H4 (cell line): ENCODE measurements at places on chromosomes 1 and 21. TPM values are rescaled to one million over a fixed set of nuclear protein-coding genes. Genes with fewer than 3 reads are reported as not detected.

- peak; percentile 73 for DNase-seq
Measured at GRCh38 chr1:117655220-117655577, 49.4 kb downstream of the TENT5C start.

GRCh38 chr1:109906160-109906838 lies 4.3 kb upstream of the CSF1 start:
- DNase-seq: no peak

DNA sequence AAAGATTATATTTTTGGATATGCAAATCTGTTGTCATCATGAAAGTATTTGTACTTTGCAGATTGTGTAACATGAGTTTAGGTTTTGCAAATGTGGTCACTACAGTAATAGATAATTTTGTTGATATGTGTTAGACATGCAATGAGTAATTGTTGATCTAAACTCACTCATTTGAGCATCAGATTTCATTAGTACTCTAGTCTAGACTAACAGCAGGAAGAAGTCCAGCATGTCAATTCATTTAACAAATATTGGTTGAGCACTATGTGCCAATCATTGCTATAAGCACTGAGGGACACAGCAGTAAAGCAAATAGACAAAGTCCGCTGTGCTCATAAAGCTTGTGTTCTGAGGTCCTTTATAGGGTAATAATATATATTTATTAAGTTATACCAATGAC lies 350.0 kb downstream of the USP25 start:
- peak; percentile 23 for DNase-seq

DNA sequence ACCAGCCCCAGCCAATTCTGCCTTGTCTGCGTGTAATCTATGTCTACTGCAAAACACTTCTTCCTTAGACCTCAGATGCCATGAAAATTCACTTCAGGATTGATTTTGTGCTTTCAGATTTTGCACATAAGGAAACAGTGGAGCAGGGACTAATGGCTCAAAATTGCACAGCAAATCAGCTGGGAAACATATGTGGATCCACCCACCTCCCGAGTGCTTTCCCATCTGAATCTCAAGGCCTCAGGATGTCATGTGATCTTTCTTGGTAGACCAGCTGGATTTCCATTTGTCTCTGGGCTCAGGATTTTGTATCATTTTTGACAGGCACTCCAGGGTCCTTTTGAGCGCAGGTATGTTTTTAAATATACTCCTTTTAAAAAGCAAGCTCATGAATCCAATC lies 158.6 kb downstream of the MIS18A start:
- DNase-seq: no peak

Gene DHDDS
- 24.6 and 39.4 TPM in 2 replicates for total RNA-seq

Gene REG4
- total RNA-seq: not detected in 2 replicates

Gene LCE4A
- total RNA-seq: not detected in 2 replicates

- DNase-seq: peak; percentile 84
Measured at GRCh38 chr1:24742090-24742938, 2.9 kb upstream of the CLIC4 start.

GRCh38 chr1:156844638-156845037 lies 14.3 kb downstream of the INSRR start:
- DNase-seq: no peak

DNA sequence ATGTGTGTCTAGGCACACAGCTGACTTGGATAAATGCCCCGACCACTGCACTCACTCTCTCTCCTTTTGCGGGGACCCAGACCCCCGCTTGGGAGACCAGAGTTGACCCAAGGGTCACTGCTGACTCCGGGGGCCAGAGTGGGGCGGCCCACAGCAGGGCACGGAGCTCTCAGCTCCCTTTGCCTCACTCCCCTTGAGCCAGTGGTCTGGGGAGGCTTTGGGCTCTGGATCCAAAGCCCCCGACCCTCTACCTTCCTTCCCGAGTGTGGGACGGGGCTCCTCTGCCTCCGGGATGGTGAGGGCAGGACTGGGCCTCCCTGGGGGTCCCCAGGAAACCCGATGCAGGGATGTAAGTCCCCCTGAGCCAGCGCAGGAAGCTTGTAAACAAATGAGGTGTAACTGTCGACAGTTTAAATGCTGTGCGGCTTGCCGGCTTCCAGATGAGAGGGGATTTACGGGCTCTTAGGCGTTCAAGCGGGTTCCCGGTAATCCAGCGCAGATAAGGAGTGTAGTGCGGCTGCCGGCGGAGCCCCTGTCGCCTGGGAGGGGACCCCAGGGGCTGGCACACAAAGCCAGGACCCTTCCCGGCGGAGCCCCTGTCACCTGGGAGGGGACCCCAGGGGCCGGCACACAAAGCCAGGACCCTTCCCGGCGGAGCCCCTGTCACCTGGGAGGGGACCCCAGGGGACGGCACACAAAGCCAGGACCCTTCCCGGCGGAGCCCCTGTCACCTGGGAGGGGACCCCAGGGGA lies 7.4 kb downstream of the ACTRT2 start:
- DNase-seq: no peak

DNA sequence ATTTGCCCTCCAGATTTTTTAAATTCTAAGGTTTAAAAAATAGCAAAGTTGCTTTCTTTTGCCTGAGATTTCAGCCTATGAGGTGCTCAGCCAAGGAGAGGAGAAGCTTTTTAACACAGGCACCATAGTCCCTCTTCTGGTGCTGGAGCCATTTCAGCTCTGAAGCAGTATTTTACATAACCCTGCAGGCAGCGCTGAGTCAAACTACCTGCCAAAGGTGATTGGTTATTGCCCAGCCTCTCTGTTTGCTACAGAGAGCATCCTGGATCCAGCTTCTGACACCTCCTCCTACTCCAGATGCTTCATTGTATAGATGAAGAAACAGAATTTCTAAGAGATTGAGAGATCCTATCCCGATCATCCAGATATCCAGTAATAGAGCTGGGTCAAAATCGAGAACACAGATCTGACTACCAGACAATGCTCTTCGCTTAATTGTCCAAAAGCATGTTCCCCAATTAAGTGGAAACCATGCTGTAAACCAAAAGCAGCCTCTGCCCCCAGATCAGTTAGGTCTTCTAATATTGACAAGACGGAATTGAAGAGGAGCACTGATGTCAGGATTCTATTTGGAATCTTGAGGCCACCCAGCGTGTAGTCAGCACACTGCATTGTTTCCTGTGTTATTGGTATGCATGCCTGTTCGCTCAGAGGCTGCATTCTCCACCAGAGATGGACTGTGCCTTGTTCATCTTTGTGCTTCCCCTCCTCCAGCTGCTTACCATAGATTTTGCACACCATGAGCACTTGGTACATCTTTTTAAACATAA lies 22.1 kb downstream of the RGS8 start:
- no peak for DNase-seq

DNA sequence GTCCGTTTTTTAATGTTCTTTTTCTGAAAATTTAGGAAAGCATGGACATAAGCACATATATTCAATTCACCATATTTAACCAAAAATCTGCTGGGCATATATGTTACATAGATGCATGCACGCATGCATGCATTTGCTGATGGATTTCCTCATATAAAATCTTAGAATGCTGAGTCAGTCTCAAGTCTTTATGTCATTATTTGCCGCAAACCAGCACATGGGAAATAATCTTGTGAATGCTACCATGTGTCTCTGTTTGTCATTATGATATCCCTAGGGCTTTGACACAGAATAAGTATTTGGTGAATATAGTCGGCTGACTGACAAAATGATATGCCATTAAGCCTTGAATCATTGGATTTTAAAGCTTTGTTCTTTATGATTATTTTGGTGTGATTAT lies 776.5 kb downstream of the KCNT2 start:
- no peak for DNase-seq

Gene IL20
- not detected in 2 replicates for total RNA-seq

Gene DUSP23
- 11.0 and 14.8 TPM in 2 replicates for total RNA-seq

Gene ZYG11A
- 3.1 and 4.5 TPM in 2 replicates for total RNA-seq

DNA sequence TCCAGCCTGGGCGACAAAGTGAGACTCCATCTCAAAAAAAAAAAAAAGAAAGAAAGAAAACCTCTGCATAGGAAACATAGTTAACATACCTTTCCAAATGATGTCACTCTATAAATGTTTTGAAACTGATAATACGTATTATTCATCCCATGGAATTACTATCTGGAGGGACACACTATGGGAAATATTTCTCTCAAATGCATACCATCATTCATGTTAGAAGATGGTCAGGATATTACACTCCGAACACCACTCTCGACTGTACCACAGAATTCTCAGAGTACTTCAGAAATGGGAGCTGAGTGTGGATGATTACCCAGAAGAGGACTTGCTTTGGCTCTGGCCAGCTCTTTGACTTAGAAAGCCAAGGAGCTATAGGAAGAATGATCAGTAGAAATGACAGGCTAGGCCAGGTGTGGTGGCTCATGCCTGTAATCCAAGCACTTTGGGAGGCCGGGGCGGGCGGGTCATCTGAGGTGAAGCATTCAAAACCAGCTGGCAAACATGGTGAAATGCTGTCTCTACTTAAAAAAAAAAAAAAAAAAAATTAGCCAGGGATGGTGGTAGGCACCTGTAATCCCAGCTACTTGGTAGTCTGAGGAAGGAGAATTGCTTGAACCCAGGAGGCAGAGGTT lies 5.2 kb upstream of the LIN28A start:
- DNase-seq: no peak

GRCh38 chr1:232476538-232476950 lies 153.4 kb downstream of the SIPA1L2 start:
- DNase-seq: no peak

- DNase-seq: no peak
Measured at GRCh38 chr1:183185941-183186490, at the start of gene LAMC2. Gene LAMC2, plus strand, starts transcription at chr1:183186264. Its CDS starts 89 bp downstream, at chr1:183186353.

DNA sequence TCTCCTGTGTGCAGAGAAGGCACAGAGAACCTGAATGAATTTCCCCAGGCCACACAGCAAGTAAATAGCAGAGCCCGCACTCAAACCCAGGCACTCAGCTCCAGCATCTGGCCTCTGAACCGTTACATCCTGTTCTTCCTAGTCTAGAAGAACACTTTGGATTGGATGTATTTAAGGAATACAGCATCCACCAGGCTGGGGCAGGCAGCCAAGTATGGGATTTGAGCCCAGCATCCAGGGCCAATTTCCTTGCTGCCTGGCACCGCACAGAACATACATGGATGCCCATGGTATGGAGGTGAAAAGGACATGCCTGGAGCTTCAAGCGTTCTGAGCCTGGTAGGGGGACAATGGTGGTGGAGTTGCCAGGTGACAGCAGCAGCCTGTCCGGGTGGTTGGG lies 9.7 kb downstream of the AJAP1 start:
- no peak for DNase-seq

GRCh38 chr1:21322681-21323016 lies 32.4 kb upstream of the ECE1 start:
- DNase-seq: no peak

Gene PLA2G2C
- not detected in 2 replicates for total RNA-seq

Gene NEGR1
- 1.8 and 3.0 TPM in 2 replicates for total RNA-seq

GRCh38 chr1:234718496-234719453 lies 108.8 kb upstream of the IRF2BP2 start:
- DNase-seq: no peak

- no peak for DNase-seq
Measured at GRCh38 chr1:222026280-222026679, 284.4 kb upstream of the DUSP10 start.

GRCh38 chr1:93692026-93692425 lies 10.4 kb upstream of the BCAR3 start:
- DNase-seq: no peak

DNA sequence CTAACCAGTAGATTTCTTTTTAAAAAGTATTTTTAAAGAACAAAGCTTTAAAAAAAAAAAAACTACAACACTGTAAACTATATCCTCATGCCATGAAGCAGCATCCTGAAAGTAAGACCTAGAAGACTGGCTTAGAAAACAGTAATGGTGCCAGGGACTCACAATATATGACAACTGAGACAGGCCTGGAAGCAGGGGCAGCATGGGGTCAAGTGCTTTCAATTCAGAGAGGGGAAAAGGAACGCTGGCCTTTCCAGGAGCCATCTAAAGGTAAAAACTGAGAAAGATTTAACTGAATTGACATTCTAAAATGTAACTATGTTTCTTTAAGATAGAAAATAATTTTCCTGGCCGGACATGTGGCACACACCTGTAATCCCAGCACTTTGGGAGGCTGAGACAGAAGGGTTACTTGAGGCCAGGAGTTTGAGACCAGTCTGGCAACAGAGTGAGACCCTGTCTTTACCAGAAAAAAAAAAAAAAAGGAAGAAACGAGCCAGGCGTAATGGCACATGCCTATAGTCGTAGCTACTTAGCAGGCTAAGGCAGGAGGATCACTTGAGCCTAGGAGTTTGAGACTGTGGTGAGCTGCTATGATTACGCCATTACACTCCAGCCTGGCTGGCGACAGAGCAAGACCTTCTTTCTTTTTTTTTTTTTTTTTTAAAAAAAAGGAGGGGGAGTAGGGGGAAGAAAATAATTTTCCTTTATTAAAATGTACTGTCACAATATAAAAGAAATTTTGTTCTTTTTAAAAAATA lies 54.1 kb downstream of the SLC35D1 start:
- DNase-seq: no peak

- DNase-seq: peak; percentile 32
Measured at GRCh38 chr1:196309386-196309785, 298.9 kb downstream of the KCNT2 start.

Gene RHCE
- total RNA-seq: 0.10 TPM in 1 of 2 replicates, not detected in the other

DNA sequence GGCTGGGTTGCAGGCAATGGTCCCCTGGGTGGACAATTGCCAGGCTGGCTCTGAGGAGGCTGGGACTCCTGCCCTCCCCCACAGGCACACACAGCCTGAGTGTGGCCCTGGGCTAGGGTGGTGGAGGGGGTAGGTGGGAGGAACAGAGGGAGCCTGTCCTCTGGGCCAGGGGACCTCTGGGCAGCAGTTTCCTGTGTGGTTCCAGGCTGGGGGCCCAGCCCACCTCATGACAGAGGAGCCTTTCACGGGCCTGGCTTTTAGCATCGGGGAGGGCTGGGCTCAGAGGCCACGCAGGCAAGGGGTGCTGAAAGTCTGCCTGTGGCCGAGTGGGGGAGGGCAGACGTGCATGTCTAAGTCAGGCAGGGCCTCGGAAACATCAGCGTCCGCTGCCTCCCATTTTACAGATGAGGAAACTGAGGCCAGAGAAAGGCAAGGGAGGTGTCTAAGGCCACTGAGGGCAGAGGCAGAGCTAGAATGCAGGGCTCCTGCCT lies 7.0 kb downstream of the EXTL1 start:
- no peak for DNase-seq

DNA sequence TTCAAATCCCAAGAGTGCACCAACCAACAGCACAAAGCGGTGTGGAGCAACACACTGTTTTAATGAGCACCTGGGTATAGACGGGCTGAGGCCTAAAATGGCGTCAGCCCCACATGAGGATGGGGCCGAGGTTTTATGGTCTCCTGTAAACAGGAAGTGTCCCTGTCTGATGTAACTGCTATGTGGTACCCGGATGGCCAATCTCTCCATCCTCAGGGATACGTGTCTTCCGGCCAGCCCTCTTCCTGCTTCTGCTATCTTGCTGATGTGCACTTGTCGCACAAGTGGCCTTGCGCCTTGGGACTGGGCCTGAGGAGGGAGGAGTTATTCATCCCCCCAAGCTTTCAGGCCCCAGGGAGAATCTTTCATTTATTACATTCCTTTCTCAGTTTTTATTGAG lies 73.5 kb downstream of the CNST start:
- no peak for DNase-seq

DNA sequence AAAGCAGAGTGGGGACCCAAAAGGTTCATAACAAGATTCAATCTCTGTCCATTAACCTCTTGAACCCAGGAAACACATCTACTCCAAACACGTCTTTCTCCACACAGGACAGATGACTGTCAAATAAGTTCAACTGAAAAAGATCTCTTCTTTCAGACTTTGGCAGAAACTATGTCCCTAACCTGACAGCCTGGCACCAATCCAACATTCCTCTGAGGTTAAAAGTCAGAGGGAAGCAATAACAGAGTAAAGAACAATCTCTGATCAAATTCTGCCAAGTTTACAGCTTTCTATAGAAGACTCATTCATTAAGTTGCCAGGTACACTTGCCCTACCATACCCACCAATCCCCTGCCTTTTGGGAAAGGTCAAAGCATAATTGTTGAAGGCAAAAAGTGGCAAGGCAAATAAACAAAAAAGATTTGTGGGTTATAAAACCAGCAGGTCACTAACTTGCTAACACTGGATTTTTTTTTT lies 31.9 kb downstream of the OTUD7B start:
- DNase-seq: no peak
